ENCODE measurements at places on chromosomes 2 and 18.

GRCh38 chr2:58957188-58957840 is 716.2 kb upstream of the FANCL start:
- no peak for DNase-seq

DNA sequence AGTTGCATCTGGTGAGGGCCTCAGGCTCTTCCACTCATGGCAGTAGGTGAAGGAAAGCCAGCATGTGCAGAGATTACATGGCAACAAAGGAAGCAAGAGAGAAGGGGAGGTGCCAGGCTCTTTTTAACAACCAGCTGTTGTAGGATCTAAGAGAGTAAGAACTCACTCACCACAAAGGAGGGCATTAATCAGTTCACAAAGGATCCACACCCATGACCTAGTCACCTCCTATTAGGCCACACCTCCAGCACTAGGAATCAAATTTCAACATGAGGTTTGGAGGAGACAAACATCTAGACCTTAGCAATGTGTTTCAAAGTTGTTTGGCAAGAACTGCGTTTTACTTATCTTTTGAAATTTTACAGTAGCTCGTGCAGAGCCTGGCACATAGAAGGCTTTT is 20.5 kb upstream of the REG3A start:
- DNase-seq = no peak

DNA sequence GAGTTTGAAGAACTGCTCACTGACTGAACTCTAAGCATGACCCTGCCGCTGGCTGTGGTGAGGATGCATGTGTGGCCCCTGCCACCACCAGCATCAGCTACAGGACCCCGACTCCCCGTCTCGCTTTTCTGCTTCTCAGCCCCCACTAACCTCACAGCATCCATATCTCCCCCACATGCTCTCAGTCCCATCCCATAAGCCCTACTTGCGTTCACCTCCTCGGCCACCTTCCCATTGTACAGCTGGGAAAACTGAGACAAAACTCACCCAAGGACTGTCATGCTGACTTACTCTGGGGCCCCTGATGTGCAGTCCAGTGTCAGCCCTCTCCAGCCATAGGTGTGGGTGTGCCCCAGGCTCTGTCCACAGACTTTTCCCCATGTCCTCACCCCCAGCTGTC is 104.2 kb upstream of the SH3BP4 start:
- no peak for DNase-seq

GRCh38 chr2:190177249-190178040 is 114.9 kb upstream of the MSTN start:
- DNase-seq = no peak
